NCI-H146 (cell line): ENCODE measurements at places on chromosomes 7 and 10.

DNA sequence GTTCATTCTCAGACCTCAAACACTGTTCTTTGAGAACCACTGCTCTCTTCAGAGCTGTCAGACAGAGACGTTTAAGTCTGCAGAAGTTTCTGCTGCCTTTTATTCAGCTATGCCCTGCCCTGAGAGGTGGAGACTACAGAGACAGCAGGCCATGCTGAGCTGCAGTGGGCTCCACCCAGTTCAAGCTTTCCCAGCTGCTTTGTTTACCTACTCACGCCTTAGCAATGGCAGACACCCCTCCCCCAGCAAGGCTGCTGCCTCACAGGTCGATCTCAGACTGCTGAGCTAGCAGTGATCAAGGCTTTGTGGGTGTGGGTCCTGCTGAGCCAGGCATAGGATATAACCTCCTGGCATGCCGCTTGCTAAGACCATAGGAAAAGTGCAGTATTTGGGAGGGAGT lies 80.5 kb upstream of the CYP2C9 start:
- no peak for DNase-seq

GRCh38 chr7:101527844-101528667 lies 101.0 kb downstream of the MYL10 start:
- DNase-seq: no peak

DNA sequence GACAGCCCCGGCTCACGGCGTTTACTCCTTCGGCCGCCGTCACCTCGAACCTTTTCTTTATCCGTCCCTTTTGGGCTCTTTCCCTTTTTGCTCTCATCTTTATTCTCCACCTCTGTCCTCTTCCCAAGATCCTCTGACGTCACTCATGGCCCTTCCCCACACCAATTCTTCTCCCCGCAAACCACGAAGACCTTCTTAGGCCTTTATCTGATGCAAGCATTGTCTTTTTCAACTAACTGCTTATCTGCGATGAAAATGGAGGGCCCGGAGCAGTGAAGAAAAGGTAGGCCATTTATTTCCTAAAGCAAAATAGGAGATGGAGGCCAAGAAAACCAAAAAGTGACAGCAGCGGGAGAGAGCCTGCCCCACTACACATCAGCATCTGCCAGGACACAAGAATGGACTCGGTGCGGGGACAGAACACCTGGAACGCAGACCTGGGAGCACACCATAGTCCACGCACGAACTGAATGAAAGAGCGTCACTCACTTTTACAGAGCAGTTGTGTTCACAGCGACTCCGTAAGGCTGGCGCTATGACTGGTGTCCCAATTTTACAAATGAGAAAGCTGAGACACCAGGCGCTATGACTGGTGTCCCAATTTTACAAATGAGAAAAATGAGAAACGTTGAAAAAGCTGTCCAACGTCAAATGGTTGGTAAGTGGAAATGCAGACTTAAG lies 45.3 kb downstream of the ZNF777 start:
- DNase-seq: no peak

- no peak for DNase-seq
Measured at GRCh38 chr10:66886848-66887247, 39.0 kb upstream of the LRRTM3 start.

DNA sequence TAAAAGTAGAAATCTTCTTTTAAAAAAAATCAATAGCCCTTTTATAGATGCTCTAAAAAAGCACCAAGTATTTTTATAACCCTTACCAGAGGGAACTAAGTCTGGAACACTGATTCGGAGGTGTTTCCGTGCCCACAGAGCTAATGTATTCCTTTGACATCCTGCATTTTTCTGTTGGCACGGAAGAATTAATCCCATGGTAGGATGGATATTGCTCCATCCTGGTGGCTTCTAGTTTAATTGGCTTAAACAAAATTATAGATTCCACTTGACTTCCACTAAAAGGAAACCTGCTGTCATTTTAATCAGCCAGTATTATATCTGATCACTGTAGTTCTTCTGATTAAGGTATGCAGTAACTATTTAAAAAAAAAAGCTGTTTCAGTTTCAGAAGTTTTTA lies 164.0 kb upstream of the NPS start:
- no peak for DNase-seq

DNA sequence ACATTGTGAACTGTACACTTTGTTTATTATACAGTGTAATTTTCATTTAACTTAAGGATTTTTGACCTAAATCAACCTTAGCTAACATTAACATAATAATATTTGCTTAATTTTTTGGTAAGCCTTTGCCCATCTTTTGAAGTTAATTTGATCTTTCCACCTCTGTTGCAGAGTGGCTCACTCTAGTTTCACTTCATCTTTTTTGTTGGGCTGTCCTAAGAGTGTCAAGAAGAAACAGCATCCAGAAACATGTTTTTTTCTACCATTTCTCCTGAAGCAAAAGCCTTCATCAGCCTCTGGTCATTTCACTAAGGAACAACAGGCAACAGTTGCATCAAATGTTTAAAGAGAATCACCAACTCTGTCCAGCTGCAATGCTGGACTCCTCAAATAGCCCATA lies 824.7 kb downstream of the REEP3 start:
- no peak for DNase-seq

DNA sequence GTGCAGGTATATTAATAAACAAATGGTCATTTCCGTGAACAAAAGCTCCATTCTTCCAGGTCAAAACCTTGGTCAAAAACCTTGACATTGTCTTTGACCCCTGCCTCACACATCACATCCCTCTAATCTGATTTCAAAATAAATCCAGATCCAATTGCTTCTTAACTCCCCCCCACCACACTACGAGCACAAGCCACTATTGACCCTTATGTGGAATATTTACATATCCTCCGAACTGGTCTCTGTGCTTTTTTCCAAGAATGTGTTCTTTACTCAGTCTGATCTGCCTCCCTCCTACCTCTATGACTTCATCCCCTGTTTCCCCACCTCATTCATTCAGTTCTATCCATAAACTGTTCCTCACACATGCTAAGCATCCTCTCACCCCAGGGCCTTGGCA lies 313.6 kb upstream of the NPVF start:
- DNase-seq: no peak
